ENCODE measurements at places on chromosomes 12 and 14.

DNA sequence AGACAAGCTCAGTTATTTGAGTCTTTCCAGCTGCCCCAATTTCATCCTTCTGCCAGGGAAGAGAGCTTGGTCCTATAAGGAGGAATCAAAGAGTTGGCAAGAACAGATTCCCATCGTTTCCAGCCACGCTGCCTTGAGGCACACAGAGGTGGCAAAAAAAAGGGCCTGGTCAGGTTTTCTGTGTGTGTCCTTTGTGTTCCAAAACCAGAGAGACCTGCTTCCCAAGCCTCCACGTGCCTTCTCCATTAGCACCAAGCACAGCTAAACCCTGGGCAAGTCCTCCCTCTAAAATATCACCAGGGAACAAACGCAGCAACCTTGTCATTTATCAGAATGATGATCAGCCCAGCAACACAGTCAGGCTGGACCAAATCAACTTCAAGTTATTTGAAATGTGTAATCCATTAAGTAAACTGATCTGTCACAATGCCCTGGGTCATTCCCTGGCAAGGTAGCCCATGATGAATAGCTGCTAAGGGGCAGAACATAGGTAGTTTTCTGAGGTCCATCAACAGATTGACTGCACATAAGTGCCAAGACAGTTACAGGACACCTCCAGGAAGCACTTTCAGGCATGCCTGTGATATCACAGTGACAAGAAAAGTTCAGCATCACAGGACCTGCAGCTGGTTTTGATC lies 28.6 kb upstream of the C12orf42 start:
- no peak for DNase-seq

- DNase-seq, result no peak
Observed at GRCh38 chr14:99581374-99581773, 22.6 kb downstream of the CCDC85C start.

- no peak for DNase-seq
Observed at GRCh38 chr14:81009346-81009745, 53.9 kb downstream of the TSHR start.

DNA sequence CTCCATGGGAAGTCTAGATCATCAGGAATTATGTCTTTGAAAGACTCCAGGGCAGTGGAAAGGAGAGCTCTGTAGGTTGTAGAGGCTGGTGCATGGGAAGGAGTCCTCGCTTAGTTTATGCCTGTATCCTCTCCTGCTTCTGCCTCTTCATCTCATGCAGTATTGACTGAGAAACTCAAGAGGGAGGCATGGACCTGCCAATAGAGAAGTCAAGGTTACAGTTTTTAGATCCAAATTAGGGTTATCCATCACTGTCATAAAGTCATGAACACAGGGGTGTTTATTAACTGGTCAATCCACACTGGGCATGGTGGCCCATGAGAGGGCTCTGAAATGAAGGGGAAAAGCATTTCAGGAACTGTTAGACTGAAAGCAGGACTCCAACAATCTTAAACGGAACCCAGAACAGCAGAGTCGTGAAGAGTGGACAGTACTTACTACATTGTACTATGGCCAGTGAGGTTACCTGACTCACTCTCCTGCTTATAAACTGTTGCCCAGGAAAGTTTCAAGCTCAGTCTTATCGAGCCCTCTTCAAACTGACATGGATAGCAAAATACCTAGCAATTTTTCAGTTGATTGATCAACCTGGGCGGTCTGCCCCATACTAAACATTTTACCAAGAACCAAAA lies 30.1 kb upstream of the DHRS7 start:
- DNase-seq, result no peak

DNA sequence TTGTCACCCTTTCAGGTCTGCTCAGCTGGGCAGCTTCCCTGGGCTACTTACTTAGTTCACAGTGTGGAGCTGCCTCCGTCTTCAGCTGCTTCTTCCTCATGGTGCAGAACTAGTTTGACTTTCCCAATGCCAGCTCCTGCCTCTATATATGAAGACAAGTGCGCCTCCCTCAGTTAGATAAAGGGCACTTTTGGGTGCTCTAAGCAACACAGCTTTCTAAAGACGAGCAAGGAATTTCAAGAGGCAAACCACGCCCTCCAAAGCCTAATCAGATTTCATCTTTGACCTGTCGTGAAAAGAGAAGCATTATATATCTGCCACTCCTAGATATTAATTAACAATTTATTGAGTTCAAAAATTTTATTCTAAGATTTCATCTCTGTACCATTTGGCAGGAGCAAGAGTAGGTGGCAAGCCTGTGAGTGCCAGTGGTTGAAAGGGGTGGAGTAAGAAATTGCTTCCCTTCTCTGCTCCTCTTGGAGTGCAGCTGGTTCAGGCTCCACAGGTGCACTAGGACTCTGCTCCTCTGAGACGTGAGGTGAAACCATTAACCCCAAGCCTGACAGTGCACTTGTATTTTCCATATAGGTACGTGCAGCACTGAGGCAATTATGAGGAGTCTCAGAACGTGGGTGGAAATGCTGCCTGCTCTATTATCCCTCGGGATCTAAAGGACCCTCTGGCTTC lies 2.1 kb upstream of the SLC11A2 start:
- no peak for DNase-seq

- DNase-seq, result no peak
Observed at GRCh38 chr12:92955997-92956663, 27.0 kb upstream of the EEA1 start.

- no peak for DNase-seq
Observed at GRCh38 chr12:119446459-119446858, 111.9 kb downstream of the CCDC60 start.

DNA sequence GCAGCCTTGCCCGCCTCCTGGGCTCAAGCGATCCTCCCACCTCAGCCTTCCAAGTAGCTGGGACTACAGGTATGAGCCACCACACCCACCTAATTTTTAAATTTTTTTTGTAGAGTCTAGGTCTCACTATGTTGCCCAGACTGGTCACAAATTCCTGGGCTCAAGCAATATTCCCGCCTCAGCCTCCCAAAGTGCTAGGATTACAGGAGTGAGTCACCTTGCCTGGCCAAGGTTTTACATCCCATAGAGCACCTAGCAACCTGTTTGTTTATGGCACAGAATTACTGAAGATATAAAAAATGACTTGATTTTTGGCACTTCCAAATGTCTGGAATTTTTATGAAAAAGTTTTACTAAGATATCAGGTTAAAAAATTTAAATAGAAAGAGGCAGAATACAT lies 16.5 kb downstream of the MYO1A start:
- no peak for DNase-seq

Data from activated naive CD8-positive, alpha-beta T cell treated with anti-CD3 and anti-CD28 coated beads for 36 hours (primary cell).